ENCODE measurements at places on chromosomes 13 and 19.

- DNase-seq: no peak
Observed at GRCh38 chr13:23449398-23450162, 16.1 kb upstream of the SACS start.

DNA sequence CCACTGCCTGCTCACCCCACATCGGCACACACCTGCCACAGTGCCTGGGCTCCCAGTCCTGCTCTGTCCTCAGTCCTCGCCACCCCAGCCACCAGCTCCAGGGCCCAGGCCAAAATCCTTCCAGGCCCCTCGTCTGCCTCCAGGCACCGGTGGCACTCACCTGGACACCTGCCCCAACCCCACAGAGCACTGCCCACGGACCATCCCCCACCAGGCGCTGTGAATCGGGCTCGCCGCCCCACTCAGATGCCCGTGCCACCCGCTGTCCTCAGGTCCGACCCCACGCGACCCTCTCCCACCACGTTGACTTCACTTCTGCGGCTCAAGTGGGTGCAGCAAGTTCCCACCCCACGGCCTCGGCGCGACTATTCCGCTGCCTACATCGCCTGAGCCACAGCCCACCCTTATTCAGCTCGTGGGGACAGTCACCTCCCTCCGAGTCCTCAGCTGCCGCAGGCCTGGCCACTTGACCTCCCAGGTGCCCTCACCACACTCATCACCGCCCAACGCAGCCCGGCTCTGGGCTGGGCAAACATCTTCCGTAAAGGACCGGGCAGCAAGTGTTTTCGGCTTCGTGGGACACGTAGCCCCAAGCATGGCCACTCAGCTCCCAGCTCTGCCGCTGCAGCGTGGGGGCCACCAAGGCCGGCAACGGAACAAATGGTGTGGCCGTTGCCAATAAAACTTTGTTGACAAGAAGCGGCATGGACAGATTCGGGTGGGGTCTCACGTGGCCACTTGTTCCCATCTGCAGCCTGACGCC lies 5.7 kb downstream of the PIP5K1C start:
- DNase-seq: no peak

- DNase-seq: no peak
Observed at GRCh38 chr19:341386-342127, 3.0 kb downstream of the MIER2 start.

DNA sequence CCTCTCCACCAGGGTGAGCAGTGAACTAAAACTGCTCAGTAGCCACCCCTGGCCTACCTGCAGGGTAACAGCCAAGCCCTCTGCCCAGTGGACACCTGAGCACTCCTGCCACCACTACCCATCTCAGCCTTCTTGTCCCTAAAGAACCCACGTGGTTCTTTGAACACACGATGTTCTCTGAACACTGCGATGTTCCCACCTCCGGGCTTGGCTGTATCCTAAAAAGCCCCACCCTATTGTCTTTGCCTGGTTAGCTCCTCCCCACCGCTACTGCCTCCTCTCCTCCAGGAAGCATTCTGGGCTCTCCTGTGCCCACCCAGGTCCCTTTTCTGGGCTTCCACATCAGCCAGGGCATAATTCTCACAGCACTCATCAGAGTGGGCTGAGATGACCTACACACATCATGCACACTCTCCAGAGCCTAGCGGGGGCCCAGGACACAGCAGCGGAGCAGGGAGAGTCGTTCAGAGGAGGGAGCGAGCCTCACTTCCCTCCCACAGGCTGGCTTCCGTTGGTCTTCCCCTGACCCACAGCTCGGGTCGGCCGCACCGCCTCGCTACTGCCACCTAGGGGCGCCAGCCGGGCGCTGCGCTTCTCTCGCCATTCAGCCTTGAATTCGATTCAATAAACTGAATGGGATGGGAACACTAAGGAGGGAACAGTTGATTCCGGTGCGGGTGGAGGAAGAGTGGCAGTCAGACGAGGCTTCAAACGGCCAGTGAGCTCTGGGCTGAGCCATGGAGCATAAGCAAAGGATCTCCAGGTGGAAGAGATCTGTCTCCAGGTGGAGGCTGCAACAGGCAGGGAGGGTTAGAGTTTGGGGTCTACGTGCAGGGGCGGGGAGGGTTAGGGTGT lies 3.2 kb downstream of the ELAVL1 start:
- peak; percentile 62 for DNase-seq

DNA sequence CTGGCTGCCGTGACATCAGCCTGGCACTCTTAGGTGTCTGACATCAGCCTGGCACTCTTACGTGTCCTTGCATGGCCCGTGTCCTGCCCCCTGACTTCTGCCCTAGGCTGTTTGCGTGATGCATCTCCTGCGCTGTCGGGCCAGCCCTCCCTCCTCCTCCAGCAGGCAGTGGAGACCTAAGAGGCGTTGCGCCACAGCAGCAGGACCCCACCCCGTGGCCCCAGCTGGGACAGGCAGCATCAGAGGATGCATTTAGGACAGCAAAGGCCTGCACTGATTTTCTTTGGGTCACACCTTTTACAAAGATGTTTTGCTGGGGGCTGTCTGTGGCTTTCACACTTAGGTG lies 65.3 kb downstream of the GPR12 start:
- no peak for DNase-seq

- DNase-seq: no peak
Observed at GRCh38 chr19:13483215-13483614, 23.1 kb downstream of the CACNA1A start.

DNA sequence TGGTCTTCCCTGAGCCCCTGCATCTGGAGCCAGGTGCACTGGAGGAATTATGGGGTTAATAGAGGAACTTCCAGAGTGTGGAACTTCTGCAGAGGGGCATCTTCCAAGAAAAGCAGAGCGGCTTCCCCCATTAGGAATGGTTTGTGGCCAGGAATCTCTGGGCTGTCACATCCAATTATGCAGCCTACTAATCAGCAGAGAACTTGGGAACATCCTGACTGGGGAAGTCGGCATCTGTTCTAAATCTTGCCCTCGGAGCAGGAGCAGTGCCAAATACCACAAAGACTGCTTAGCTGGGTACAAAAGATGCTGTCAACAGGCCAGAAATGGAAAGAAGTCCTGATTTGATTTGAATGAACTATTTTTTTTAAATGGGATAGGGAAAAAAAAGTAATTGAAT lies 435.1 kb downstream of the ZNF536 start:
- DNase-seq: no peak

Measured in activated naive CD4-positive, alpha-beta T cell (primary cell).